Astrocyte of the spinal cord (primary cell): ENCODE measurements at places on chromosomes 2 and 18.

- DNase-seq, result no peak
Measured at GRCh38 chr2:151526572-151527090, 116.9 kb downstream of the RIF1 start.

- DNase-seq, result no peak
Measured at GRCh38 chr2:222050981-222051380, 247.8 kb downstream of the PAX3 start.

GRCh38 chr18:2879889-2880288 lies 33.1 kb downstream of the EMILIN2 start:
- no peak for DNase-seq

GRCh38 chr2:164386231-164386630 lies 235.1 kb downstream of the GRB14 start:
- DNase-seq, result peak; percentile 18

GRCh38 chr18:22829781-22830180 lies 103.3 kb upstream of the RBBP8 start:
- DNase-seq, result no peak

- DNase-seq, result peak; percentile 75
Measured at GRCh38 chr2:204665207-204665606, 119.9 kb downstream of the PARD3B start.
